ENCODE measurements at places on chromosomes 1 and 21.

DNA sequence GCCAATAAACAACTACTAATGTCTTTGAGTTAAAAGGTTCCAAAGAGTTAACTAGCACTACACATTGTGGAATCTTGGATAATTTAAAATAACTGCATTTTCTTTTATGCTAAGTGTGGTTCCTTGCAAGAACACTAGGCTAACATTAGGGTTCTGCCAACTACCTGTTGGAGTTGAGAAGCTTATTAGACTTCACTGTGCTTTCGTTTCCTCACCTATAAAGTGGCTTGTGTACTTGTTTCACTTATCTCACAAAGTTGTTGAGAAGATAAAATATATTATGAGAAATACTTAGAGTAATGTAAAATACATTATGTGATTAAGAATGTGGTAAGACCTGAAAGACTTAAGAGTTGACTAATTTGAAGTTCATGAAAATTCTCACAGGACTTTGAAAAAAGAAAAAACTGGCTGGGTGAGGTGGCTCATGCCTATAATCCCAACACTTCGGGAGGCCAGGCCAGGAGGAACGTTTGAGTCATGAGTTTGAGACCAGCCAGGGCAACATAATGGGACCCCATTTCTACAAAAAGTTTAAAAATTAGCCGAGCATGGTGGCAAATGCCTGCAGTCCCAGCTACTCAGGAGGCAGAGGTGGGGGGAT, 5.6 kb upstream of the RRAGC start:
- DNase-seq, result no peak

GRCh38 chr1:25182629-25183028, 49.7 kb downstream of the SYF2 start:
- no peak for DNase-seq

GRCh38 chr1:160093624-160094290, 4.7 kb downstream of the IGSF8 start:
- DNase-seq, result no peak

- DNase-seq, result no peak
These were observed 26.3 kb downstream of the ATP2B4 start for GRCh38 chr1:203652724-203653461.

DNA sequence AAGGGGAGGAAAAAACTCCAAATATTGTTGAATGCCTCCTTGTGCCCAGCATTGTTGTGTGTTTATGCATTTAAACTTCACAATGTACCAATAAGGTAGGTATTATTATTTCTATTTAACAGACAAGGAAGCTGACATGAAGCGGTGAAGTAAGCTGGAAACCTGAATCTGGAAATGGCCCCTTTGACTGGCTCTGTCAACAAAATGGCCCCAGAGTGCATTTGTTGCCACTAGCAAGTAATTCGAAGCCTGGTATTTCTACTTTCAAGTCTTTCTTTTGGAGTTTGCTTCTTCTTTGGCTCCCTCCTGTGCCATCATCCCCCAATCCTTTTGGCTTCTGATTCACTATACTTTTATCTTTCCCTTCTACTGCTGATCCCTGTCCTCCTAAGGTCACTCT, 23.1 kb downstream of the CRYZL1 start:
- no peak for DNase-seq
